ENCODE measurements at places on chromosomes 5 and 9.

GRCh38 chr5:42636425-42636824, 120.2 kb upstream of the CCDC152 start:
- DNase-seq: peak; percentile 0

DNA sequence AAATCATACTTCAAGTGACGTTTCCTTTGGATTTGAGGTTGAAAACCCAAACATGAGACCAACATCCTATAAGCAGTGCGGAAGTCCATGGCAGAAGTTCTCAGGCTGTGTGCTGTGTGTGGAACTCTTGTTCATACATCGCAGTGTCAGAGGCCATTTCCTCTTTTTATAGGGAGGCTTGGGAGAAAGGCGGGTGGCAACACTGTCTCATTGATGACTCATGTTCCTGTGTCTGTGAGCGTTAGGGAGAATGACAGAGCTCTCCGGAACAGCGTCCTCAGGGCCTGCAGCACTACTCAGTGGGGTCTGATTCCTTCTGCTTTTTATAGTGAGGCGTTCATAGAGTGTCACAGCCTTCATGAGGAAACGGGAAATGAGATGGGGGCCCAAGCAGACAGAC, 98.8 kb upstream of the BASP1 start:
- DNase-seq: peak; percentile 89

DNA sequence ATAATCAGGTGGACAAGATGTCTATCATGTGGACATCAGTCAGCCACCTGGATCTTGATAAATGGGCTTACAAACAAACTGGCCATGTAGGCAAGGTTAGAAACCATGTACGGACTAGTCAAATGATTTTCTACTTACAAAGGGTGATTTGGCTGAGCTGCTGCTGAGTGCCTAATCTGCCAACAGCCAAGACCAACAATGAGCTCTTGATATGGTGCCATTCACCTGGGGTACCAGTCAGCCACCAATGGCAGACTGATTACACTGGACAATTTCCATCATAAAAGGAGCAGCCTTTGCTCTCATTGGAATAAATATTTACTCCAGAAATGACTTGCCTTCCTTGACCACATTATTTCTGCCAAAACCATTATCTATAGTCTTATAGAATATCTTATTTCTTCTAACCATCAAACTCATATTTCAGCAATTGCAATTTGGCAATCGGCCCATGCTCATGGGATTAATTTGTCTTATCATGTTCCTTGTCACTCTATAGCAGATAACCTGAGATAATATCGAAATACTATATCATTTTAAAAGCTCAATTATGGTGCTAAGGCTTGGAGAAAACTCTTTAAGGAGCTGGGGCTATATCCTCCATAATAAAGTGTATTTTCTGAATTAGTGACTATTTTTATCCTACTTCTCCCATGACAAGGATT, 135.1 kb downstream of the SLC25A46 start:
- DNase-seq: no peak

GRCh38 chr5:14250084-14250695, 107.0 kb downstream of the TRIO start:
- DNase-seq: no peak

GRCh38 chr5:83527221-83527620, 55.7 kb downstream of the VCAN start:
- no peak for DNase-seq

DNA sequence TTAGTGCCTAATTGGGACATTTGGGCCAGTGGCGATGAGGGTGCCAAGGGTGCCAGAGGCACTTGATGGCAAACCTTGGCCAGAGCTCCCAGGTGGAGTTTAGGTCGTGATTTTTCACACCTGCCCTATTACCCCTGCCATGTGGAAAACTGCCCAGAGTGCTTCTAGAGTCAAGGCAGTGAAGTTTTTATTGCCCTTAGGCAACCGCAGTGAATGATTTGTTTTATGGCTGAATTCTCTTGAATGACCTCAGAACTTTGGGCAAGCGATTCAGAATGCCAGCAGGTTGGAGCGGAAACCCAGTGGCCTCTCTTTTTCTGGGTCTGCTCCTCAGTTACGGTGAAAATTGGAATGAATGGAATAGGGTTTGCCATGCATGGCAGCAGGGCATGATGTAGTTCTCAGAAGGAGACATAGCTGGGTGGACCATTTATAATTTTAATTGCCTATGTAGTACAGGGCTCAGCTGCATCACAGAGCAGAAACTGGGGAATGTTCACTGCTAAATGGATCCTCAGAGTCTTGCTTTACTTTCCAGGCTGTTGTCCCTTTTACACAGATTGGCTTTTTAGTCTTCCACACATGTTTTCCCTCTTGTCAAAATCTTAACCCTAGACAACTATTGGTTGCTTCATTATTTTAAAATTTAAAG, 820.0 kb upstream of the SEMA6A start:
- DNase-seq: no peak

DNA sequence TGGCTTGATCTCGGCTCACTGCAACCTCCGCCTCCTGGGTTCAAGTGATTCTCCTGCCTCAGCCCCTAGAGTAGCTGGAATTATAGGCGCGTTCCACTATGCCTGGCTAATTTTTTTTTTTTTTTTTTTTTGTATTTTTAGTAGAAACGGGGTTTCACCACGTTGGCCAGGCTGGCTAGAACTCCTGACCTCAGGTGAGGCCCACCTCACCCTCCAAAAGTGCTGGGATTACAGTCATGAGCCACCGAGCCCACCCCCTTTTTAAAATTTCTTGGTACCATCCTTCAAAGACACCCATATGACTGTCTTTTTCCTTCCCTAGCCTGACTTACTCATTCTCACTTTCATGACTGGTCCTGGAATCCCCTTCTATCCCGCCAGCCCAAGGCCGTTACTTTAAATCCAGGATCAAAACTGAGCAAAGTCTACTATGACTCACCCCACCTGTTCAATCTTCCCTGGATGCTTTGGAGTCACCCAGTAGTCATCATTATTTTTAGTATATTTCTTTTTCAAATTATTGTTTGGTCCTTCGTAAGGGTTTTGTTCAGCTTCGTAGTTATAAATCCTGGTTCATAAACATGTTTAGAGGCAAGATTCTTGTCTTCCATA, 1.2 kb upstream of the TBCA start:
- DNase-seq: no peak

DNA sequence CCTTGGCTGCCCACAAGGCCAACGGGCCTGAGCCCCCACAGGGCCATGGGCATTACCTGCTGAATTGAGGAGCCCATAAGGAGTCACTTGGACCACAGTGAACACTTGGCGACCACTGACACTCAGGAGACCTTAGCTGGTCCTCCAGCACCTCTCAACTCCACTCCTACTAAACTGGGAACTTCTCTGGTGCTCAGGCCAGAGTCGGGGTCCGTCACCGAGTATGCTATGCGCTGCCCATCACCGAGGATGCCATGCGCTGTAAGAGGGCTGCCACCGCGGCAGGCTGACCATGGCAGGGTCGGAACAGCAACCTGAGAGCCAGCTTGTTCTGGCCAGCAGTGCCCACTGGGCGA, 600 bp upstream of the SQSTM1 start:
- DNase-seq: no peak

DNA sequence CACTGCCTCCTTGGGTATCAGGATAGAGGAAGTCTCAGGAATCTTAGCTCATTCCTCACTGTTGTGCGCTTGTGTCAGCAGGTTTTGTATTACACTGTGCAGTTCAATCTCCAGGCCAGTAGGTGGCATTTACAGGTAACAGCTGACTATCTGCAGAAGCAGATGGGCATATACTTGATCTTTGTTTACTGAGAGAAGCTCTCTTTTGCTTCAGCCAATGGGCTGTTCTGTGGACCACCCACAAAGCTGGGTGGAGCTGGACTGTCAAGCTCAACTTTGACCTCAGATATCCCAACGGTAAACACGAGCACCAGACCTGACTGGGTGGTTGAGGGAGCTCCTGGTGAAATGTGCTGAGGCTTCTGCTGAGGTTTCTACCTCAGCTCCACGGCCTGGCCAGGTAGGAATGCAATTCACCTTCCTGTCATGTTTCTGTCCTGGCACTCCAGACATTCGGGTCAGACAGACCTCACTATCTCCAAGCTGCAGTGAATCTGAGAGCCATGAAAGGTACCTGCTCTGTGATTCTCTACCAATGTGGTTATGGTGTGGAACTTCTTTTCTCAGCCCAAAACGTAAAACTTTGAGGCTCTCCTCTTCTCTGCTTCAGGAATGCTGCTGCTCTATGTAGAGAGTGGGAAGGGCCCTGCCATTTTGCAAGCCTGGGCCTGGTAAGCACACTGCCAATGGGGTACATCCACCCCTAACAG, 167.9 kb upstream of the ACTBL2 start:
- peak; percentile 35 for DNase-seq

DNA sequence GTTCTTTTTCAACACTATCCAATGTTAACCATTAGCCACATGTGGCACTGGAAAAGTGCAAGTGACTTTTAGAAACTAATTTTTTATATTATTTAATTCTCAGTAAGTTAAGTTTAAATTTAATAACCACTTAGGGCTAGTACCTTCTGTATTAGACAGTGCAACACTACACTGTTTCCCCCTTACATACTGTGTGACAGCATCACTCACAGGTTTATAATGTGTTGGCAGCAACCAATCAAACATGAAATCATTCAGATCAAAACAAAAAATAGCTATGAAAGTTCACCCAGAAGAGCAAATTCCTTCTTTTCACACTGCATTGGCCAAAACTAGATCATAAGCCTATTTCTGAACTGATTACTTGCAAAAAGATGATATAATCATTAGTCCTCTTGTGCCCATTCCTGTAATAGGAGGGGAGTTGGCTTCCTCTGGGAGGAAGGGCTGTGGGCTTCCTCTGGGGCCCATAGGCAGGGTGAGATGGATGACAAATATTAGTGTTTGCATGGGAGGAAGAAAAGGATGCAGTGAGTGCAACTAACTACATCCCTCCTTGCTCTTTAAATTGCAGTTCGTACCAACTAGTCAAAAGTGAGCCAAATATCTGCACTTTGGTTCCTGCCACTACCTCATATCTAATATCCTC, 708.1 kb upstream of the RGMB start:
- DNase-seq: no peak

- no peak for DNase-seq
These were observed 53.8 kb downstream of the ALDH1A1 start for GRCh38 chr9:72898784-72899733.

DNA sequence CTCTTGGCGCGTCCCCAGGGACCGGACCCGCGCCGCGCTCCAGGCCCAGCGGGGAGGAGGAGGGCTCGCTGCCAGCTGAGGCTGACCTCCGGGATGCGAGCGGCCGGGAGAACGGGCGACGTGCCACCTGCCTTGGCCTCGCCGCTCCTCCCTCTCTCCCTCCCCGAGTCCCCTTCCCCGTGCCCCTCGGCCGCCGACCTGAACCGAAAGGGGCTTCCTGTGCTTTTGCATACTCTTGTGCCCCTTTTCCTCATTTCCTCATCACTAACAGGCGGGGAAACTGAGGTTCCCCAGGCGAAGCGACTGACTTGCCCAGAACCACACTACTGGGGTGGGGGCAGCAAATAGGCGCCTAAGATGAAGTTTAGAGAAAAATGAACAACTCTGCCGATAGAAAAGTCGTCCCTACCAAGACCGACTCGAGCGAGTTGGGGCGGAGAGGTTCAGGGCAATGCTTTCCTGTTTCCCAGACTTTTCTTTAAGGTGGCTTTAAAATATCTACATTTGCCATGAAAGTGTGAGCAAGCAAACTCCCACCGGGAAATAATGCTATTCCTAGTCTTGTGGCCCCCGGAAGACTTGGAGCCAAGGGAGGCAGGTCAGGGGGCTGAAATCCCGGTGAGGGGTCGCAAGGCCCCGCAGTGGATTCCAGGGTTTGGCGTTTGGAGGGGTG, 580 bp upstream of the DUSP1 start:
- DNase-seq: no peak

- no peak for DNase-seq
These were observed 76.5 kb downstream of the PHF2 start for GRCh38 chr9:93652604-93653592.

GRCh38 chr5:142654578-142655058, 31.3 kb downstream of the FGF1 start:
- no peak for DNase-seq

DNA sequence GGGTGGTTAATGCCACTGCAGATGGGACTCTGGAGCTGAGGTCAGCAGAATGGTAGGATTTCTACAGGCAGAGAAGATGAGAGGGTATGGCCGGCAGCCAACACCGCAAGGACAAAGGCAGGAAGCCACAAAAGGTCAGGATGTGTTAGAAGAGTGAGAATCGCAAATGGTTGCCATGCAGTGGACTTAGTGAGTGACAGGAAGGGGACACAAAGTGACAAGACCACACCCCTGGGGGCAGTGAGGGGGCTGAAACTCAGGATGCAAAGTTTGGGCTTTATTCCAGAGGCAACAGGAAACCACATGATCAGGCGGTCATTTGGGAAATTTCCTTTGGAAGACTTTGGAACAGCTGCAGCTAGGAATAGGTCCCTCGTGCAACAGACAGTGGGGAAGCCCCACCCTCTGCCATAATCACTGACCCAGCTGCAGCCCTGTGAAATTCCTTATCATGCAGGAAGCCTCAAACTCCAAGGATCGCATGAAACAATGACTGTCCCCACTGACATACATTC, 14.2 kb upstream of the CCDC180 start:
- DNase-seq: no peak

- DNase-seq: no peak
These were observed 105.2 kb downstream of the ST8SIA4 start for GRCh38 chr5:100797861-100798260.

DNA sequence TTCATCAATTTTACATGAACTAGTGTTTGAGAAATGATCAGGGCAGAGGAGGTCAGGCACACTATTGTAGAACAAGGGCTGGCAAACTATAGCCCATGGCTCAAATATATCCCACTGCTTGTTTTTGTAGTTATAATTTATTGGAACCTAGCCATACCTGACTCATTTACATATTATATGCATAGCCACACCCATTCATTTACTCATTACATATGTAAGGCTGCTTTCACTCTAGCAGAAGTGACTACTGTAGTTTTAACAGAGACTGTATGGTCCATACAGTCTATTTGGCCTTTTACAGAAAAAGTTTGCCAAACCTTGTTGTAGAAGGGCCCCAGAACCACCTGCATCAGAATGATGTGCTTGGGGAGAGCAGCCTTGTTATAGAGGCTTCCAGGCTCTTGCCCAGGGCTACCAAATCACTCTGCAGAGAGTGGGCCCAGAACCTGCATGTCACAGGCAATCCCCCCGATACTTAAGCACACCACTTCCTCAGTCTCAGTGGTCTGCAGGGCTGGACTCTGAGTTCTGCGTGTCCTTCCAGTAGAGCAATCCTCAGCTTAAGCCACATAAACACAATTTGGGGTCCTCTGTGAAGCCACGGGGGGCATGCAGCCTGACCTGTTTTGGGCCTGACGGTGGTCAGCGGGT, 6.7 kb downstream of the ANKS6 start:
- no peak for DNase-seq

DNA sequence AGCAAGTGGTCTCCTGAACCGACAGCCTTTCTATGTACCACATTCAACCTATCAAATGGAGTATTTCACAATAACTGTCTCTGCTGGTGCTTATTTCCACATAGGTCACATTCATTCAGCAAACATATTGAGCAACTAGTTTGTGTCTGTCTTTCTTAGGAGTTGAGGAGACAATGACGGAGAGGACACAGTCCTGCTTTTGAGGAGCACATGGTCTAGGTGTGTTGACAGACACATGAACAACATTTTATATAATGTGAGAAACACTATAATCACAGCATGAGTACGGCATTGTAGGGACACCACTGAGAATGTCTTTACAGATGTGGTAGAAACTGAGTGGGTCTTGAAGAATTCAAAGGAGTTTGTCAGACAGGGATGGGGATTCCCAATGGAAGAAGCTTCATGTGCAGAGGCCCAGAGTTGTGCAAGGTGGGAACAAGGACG, 28.5 kb downstream of the NFIL3 start:
- DNase-seq: peak; percentile 85

Data from AML-193 (cell line).